HTR-8/SVneo (cell line): ENCODE measurements at places on chromosomes 7 and 10.
A peak's percentile ranks its signal among the peaks of the same experiment; 100 is the strongest.

- DNase-seq, result no peak
These were observed 6.5 kb upstream of the AP5Z1 start for GRCh38 chr7:4768597-4769569.

- DNase-seq, result no peak
These were observed 72.7 kb upstream of the MRLN start for GRCh38 chr10:59825932-59826331.

DNA sequence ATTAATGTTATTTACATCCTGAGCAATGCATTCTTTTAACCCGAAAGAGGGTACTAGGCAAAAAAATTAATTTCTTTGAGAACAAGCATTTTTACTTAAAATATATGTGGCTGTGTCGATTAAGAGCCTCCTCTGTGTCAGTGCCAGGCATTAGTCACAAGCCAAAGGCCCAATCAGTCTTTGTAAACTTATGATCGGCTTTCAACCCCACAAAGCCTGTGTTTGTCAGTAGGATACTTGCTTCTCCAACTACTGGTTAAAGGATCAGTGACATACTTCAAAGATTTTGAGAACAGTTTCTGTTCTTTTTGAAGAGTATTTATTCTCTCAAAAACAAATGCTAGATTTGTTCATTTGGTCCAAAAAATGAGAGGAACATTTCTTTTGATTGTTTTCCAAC, 159.3 kb downstream of the NRCAM start:
- no peak for DNase-seq

- DNase-seq, result no peak
These were observed 242.3 kb upstream of the AOAH start for GRCh38 chr7:36966636-36967035.

DNA sequence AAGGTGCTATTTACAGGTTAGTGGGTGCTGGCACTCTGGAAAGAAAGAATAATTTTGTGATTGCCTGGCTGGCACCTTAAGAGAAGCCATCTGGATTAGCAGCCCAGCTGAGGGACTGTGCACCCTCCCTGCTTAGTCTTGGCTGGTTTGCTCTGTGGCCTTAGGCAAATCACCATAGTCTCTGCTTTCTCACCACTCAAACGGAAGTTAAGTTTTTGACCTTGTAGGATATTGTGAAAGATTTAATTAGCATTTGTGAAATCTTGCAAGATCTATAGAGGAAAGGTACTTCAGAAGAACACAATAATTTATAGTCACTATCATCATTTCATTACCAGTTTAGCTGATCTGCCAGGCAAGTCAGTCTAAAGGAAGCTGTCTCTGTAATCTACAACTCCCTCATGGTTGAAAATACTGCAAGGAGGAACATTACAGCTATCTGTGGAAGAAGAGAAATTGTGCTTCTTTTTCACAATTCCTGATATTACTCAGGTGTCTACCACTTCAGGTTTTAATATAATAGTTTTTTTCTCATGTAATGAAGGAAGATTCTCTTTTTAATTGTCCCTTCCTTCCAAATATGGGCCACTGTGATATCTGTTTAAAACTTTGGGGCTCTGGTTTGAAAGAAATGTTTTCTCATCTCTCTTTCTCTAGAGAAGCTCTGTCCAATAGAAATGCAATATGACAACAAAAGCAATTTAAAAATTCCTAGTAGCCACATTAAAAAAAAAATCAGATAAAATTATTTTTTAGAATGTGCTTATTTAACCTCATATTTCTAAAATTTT, 219.6 kb downstream of the PTEN start:
- no peak for DNase-seq

DNA sequence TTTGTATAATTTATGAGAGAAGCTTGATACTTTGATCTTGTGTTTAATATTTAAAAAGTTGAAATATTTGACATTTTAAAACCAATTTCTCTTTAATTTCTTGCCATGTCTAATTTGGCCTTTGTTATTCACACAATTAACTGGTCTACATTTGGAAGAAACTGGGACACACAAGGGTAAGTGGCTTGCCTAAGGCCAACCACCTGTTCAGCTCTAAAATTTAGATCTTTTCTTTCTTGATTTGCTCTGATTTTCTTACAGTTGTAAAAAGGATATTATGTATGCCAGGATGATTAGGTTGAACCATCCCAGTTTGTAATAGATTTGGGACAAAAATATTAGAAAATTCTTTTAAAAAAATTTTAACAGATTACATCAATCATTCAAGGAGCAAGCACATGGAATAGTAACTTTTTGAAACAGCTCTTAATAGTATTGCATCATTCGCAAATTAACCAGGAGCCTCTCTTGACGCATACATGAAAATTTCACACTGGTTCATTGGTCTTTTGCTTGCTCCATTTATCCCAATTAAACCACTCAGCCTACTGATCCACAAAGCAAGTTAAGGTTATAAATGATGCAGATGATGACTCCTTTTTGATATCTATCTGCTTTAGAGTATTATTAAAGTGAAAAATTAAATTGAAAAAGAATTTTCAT, 222.4 kb upstream of the SLC26A5 start:
- no peak for DNase-seq

GRCh38 chr10:118667732-118668131, 72.3 kb upstream of the PRLHR start:
- no peak for DNase-seq

- no peak for DNase-seq
These were observed 562.6 kb upstream of the GALNT17 start for GRCh38 chr7:70569335-70569819.

DNA sequence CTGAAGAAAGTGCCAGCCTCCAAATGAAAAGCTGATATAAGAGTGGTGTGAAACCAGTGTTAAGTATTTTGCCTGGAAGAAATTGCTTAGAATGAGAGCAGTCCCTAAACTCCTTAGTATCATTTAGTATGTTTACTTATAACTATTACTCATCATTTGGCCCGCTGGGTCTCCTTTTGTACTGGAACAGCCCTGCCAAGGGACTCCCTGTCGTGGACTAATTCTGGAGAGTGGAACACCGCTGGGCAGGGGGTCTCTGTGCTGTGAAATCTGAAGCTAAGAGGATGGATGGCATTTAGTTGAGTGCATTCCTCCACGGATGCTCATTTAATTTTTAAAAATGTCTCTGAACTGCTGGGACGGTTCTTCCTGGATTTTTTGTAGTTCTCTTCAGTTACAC, 889.9 kb upstream of the C7orf33 start:
- no peak for DNase-seq

DNA sequence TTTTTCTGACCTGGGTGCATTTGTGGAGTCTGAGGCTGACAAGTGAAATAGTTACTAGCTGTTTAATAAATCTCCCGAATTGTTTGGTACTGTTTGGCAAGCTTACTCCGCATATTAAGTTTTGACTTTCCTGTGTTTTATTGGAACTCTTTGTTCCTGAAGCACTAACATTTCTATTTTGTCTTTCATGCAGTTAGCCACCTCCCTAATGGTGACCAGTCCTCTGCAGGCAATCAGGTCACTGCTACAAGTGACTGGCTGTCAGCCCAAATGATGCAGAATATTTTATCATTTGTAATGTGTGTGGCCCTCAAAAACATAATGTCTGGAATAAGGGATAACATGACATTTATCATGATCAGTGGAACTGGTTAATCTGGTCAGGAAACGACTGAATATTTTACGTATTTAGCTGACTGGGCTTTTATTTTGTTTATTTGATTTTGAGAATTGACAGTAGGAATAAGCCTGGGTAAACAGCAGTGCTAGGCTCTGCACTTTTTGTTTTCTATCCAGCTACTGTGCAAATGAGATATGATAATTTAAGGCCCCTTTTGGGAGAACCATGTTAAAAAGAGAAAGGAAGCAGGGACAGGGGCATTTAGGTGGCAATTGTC, 82.9 kb downstream of the ST7 start:
- DNase-seq, result no peak

- DNase-seq, result peak; percentile 27
These were observed 25.6 kb downstream of the TMEM196 start for GRCh38 chr7:19747740-19748339.

DNA sequence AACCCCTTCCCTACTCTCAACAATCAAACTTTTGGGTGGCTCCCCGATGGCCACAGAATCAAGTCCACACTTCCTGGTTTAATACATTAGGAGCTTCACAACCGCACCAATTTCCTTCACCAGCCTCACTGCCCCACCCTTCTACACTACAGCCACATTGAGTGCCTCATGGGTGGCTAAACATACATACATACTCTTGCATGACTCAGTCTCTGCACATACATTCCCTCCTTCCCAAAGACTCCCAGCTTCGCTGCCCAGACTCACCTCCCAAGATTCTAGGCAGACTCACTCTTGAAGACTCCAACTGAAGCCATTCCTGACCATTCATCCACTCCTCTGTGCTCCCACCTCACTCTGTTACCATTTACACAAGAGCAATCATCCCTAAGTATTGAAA, 15.9 kb downstream of the VPS41 start:
- no peak for DNase-seq

DNA sequence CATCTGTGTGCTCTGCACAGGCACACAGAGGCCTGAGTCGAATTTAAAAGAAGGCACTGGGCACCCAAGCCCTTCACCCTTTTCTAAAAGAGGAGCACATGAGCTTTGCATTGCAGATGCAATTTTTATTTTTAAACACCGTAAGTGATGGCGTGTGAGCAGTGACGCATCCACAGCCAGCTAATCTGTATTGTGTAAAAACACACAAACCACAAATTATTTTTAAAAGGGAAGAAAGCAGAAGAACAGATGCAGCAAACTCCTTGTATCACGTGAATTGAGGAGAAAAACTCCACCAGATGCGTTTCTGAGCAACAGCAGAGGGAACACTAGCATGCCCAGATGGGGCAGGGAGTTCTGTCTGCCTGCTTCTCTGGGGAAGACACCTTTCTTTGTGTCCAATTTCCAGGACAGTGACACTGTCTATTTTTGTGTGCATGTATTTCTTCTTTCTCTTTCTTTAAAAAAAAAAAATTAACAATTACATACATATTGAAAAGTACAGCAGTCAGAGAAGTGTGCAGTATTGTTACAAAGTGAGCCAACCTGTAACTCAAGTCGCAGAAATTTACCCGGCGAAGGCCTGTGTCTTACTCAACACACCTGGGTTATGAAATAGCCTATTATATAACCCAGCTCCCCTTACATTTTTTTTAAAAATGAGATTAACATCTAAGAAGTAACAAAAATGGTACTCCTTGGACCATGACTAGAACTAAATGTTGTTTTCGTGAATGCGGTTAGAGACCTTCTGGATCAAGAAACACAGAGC, 39.2 kb downstream of the EEPD1 start:
- no peak for DNase-seq

DNA sequence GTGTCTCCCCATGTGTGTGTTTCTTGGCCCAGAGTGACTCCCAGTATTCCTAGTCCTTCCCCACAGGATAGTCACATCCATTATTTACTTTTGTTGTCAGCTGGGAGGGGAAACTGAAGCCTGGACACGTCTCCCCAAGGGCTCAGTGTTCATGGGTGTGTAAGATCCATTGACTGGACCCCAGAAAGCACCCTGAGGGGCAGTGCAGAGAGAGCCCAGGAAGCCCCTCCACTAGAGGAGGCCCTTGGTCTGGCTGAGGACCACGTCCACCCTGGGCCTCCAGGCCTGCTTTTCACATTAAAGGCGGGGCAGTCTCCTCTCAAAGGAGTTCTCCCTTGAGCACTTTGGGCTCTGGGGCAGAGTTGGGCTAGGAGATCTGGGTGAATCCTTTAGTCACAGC, 21.3 kb downstream of the ZNF783 start:
- no peak for DNase-seq

DNA sequence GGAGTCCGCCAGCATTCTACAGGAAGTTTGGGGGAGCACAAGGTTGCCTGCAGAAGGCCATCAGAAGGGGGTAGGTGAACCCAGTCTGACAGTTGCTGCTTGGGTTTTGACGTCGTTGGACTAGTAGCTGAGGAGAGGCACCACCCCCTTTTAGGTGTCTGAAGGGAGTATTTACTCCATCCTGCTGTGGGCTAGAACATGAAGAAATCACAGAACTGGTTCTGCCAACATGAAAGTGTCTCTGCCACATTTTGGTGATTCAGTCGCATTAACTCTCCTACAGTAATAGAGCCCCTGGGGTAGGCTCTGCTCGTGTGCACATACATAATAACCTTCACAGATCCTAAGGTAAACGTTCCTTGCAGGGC, 834 bp upstream of the TRIL start:
- DNase-seq, result no peak

GRCh38 chr10:126504761-126505112, 116.5 kb upstream of the ADAM12 start:
- no peak for DNase-seq

DNA sequence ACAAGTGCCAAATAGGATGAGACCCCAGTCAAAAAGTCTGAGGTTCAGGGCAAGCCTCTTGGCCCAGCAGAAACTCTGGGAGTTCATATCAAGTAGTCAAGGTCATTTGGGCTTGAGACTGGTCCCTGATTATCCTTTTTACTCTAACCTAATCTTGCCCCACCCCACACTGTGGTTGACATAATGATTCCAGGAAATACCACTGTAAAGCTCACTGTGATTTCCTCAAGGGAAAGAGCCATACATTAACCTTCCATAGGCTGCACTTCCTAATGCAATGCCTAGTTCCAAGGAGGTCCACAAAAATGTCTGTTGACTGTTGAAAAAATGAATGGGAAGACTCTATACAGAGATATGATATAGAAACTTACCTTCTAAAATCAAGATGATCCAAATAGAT, 52.9 kb upstream of the CHCHD3 start:
- no peak for DNase-seq

GRCh38 chr7:28815928-28816373, 142.2 kb downstream of the TRIL start:
- DNase-seq, result no peak

- DNase-seq, result no peak
These were observed 25.0 kb downstream of the RGS10 start for GRCh38 chr10:119517235-119518141.

- peak; percentile 31 for DNase-seq
These were observed 65.2 kb downstream of the COL13A1 start for GRCh38 chr10:69866688-69867461.

- DNase-seq, result no peak
These were observed 29.5 kb upstream of the PRKCQ start for GRCh38 chr10:6609625-6610024.

GRCh38 chr10:60896810-60897209, 47.2 kb downstream of the RHOBTB1 start:
- DNase-seq, result no peak

GRCh38 chr7:83769407-83769806, 120.5 kb upstream of the SEMA3E start:
- no peak for DNase-seq

GRCh38 chr7:139181404-139181803, 49.6 kb upstream of the UBN2 start:
- no peak for DNase-seq

DNA sequence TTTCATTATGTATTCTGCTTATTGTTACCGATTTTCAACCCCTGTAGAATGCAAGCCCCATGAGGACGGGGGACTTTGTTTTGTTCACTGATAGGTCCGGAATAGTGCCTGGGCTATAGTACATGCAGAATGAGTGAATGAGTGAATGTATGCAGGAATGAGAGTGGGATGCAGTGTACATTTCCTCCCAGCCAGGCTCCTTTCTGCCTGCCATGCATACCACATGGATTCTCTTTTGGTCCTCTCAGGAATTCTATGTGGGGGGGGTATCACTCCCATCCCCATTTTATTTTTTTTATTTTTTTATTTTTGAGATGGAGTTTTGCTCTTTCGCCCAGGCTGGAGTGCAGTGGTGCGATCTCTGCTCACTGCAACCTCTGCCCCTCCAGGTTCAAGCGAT, 16.7 kb downstream of the TRIM56 start:
- DNase-seq, result no peak

- DNase-seq, result no peak
These were observed 285.9 kb upstream of the ETV1 start for GRCh38 chr7:14275356-14275755.
